ENCODE measurements at places on chromosomes 16 and 17.
A peak's percentile ranks its signal among the peaks of the same experiment; 100 is the strongest.

- DNase-seq, result no peak
These were observed 17.9 kb upstream of the AKAP1 start for GRCh38 chr17:57067162-57067561.

DNA sequence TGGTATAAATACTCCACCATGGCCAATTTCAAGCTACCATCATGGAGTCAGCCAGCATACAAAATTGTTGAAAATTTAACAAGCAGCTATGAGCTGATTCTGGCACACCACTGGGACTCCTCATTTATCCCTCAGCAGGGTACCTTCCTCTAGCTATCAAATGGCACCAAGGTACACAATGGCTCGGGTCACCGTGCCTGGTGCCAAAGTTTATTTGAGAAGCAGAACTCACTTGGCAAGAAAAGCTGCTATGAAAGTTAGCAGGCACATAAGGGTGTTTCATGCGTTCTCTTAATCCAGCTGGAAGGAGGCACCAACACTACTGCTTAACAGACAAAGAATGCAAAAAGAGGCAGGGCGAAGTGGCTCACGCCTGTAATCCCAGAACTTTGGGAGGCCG, 51.6 kb downstream of the IKZF3 start:
- no peak for DNase-seq

- no peak for DNase-seq
These were observed 246.4 kb downstream of the PRKCA start for GRCh38 chr17:66548659-66549310.

GRCh38 chr16:75029854-75030253, 31.0 kb downstream of the ZNRF1 start:
- DNase-seq, result peak; percentile 45

DNA sequence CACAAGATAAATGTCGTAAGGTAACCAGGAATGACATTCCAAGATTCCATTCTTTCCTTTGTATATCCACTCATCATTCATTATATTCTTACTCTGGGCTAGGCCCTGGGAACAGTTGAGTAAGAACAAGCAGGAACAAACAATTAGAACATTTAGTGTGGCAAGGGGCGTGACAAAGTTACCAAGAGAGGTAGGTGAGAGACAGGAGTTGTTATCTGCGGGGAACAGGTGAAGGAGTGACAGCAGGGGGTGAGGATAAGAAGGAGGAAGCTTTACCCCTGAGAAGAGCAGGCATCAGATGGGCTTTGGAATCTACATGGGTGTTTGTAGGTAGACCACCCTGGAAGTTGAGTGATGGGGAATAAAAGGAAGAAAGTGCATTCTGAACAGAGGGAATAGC, 568.9 kb downstream of the WWOX start:
- DNase-seq, result no peak
